ENCODE measurements at places on chromosomes 12 and 14.

GRCh38 chr14:87013583-87013982 lies 979.4 kb downstream of the GALC start:
- peak; percentile 37 for DNase-seq

GRCh38 chr12:20457582-20457981 lies 89.2 kb downstream of the PDE3A start:
- DNase-seq, result no peak

GRCh38 chr12:9784326-9784725 lies 23.6 kb upstream of the CD69 start:
- no peak for DNase-seq

DNA sequence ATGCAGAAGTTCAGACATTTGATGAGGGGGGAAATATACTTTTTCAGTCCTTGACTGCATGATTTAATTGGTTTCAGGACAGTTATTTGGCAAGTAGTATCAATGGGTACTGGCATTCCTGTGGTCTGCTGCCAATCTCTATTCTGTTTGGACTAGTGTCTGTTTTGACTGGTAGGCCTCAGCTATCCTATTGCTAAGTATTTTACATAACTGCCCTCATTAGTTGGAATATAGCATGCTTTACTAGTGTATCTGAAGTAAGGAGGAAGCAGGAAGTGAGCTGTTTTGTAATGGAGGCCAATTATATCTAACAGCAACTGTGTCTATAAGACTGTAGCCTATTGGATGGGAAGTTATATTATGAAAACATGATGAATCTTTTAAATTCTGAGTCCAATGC lies 104.3 kb downstream of the FLRT2 start:
- peak; percentile 9 for DNase-seq

GRCh38 chr14:83128783-83129182 lies 1595.1 kb upstream of the SEL1L start:
- no peak for DNase-seq

GRCh38 chr14:71478542-71478941 lies 453.7 kb upstream of the RGS6 start:
- DNase-seq, result peak; percentile 69

DNA sequence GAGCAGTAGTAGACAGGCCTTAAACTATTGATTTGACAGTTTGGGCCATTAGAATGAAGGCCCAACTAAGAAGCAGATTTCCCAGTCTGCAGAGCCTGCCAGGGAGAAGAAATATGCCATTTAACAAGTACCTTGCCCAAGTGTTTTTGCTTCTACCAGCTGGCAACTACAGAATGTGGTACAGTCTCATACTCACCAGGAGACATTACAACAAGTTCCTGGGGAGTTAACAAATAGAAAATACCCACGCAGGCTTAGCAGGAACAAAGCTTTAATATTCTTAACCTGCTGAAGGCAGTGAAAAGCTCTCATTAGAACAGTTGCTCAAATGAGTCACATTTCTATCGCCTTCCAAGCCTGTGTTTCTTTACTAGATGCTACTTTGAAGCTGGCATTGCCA lies 241.0 kb downstream of the TMEM117 start:
- no peak for DNase-seq

DNA sequence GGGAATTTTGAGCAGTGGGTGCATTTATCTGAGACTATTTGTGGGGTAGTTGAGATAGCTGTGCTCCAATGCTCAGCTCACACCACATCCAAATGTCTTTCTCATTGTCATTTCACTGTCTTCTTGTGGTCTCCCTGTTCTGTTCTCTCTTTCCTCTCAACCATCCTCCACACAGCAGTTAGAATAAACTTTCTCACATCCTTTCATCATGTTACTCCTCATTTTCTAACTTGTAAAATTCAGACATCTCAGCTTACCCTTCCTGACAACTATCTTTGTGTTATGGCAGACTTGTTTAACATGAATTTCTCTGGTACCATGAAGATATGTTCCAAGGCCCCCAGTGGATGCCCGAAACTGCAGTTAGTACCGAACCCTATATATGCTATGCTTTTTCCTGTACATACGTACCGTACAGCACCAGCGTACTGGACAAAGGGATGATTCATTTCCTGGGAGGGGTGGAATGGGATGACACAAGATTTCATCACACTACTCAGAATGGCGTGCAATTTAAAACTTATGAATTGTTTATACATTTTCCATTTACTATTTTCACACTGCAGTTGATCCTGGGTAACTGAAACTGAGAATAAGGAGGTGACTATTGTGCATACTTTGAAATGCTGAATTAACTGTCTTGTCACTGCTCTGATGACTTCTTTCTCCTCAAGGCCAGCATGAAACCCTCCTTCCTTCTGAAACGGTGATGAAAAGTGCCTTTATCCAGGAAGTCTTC lies 177.1 kb upstream of the SLC38A2 start:
- peak; percentile 92 for DNase-seq
